Astrocyte (in vitro differentiated cells and primary cell): ENCODE measurements at places on chromosomes 5 and 9. TPM values are rescaled to one million over a fixed set of nuclear protein-coding genes. Genes with fewer than 3 reads are reported as not detected.

TPM2 gene
- total RNA-seq, result 1,947 and 2,001 TPM in 2 replicates

PTPRD gene
- total RNA-seq, result 84.0 and 88.1 TPM in 2 replicates

TRPM6 gene
- 0.27 and 0.29 TPM in 2 replicates for total RNA-seq

GRCh38 chr9:29548436-29548835 is 1975.2 kb upstream of the C9orf72 start:
- DNase-seq, result no peak

GRCh38 chr5:136242136-136242535 is 49.2 kb upstream of the SMIM32 start:
- DNase-seq, result no peak

DNA sequence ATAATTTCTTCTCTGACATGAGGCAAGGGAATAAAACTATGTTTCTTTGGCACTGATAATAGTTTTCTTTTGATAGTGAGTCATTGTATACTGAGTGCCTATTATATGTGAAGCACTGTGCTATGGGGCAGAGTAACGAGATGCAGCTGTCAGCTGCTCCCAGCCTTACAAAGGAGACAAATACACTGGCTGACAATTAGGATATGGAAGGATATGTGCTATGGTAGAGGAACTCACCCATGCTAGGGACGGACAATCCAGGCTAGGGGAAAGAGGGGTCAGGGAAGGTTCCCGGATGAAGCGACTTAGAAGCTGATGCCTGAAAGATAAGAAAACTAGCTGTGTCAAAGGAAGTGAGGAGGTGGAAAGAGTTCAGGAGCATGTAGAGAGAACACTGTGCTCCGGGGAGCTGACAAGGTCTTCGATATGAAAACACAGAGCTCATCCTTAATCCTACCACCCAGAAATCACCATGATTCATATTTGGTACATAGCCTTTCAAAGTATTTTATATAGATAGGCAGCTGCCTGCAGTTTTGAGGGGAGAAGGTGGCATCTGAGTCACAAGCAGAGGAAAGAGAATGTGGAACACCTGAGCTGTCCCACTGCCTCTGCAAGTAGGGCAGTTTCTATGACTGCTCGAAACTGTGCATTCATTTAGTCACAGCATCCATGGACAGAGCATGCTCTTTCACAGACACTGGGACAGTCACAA is 12.1 kb downstream of the BSPRY start:
- peak; percentile 31 for DNase-seq

- no peak for DNase-seq
These were observed 49.1 kb downstream of the G3BP1 start for GRCh38 chr5:151820903-151821302.

DNA sequence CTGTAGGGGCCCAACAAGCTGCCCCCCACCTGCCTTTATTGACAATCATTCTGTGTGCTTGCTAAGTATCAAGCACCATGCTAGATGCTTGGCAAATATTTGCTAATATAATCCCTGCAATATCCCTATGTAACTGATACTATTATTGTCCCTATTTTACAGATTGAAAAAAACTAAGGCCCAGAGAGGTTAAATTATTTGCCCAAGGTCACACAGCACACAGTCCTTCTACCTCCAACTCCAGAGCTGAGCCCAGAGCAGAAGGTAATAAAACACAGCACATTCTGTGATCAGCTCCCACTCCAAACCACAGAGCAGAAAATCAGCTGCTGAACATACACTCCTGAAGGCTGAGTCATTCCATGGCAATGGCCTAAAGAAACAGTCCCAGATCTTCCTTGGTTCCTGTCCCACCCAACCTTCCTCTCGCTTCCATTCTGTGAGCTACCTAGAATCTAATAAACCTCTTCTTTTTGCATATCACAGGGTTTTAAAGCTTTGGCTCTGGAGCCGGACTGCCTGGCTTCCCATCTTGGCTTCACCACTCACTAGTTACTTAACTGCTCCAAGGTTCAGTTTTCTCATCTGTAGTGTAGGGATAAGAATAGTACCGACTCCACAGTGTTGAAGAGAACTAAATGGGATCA is 66.7 kb upstream of the ADRA1B start:
- DNase-seq, result peak; percentile 89

DNA sequence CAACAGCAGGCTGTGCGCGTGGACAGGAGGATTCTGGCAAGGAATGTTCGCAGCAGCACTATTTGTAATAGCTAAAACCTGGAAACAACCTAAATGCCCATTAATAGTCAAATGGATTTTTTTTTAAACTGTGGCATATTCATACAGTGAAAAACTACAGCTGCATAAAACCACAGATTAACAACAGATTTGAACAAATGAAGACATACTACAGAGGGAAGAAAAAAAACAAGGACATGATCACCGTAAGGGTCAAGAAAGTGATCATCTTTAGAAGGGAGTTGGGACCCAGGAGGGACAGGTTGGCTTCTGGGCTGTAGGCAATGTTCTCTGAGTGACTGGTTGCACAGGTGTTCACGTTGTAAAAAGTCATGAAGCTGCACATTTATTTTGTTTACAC is 1.2 kb upstream of the TMOD1 start:
- no peak for DNase-seq

GRCh38 chr5:79963261-79964061 is 27.6 kb downstream of the MTX3 start:
- no peak for DNase-seq
